ENCODE measurements at places on chromosomes 1 and 21. TPM values are rescaled to one million over a fixed set of nuclear protein-coding genes. Genes with fewer than 3 reads are reported as not detected.

- no peak for DNase-seq
Measured at GRCh38 chr21:32136546-32136945, 142.3 kb downstream of the MIS18A start.

- DNase-seq, result no peak
Measured at GRCh38 chr1:243926803-243927245, 76.8 kb upstream of the AKT3 start.

- no peak for DNase-seq
Measured at GRCh38 chr1:166490437-166490991, 323.7 kb upstream of the FAM78B start.

GRCh38 chr1:184867866-184868689, 106.2 kb downstream of the NIBAN1 start:
- no peak for DNase-seq

Gene TRIM62
- total RNA-seq, result 8.8 TPM

DNA sequence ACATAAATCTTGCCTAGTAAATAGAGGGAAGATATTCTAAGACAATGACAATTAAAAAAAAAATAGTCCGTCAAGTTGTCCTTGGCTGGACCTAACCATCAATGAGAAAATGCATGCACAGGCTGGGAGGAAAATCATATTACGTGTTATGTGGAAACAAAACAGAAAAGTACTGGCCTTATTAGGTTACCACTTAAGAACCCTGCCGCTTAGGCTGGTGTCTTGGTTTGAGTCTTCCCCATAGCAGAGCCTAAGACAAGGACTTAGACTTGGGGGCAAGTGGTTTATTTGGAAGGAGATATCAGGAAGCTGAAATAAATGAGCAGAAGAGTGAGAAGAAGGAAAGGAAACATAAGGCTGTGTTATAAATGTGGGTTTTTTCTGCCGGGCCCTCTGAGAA, 186.4 kb downstream of the MRPL39 start:
- DNase-seq, result no peak

Gene CHRM3
- total RNA-seq, result 1.2 TPM

DNA sequence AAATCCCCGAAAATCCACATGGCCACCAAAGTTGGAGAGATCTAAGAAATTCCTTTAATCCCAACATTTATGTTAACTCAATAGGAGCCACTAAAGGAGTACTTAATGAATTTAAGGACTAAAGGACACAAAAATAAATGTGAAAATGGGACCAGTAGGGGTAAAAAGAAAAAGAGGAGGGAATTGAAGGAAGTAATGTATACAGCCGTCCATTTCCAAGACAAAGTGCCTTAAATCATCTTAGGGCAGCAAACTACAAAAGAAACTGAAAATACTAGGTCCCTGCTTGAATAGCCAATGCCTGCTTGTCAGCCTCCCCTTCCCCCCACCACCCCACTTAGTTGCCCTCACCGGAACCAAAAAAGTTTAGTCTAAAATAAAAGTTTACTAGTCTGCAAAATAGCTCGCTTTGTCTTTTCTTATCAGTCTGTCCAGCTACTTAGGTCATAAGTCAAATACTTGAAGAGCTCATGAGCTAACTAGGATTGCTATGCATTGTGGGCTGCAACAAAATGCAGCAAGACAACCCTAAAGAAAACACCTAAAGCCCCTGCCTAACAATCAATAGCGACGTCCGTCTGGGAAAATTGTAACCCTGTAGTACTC, 66.3 kb upstream of the TLR5 start:
- DNase-seq, result no peak

Gene TRPM2
- 2.2 TPM for total RNA-seq

GRCh38 chr1:212727386-212728181, 27.9 kb upstream of the BATF3 start:
- no peak for DNase-seq

DNA sequence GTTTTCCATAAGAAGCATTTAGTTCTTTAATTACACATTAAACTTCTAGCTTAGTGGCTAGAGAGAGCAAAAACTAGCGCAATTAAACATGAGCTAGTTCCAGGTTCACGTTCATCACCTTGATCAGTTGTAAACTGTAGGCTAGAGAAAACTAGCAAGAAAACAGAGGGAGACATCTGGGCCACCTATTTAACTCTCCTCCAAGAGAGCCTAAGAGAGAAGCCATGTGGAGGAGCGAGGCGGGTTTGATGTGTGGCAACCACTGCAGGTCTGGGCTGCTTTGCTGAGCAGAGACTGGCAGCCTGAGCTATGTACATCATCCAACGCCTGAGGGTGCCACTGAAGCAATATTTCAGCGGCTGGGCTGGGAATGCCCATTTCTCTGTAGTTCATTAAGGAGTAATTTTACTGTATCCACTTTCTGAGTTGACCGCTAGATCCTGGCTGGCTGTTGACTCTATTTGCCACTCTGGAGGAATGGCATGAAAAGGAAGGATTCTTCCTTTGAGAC, 252.9 kb downstream of the DYRK1A start:
- no peak for DNase-seq

Gene AMPD1
- total RNA-seq, result not detected

- no peak for DNase-seq
Measured at GRCh38 chr1:28449904-28450303, 55.9 kb upstream of the RCC1 start.

GRCh38 chr1:94401206-94401605, 17.0 kb upstream of the ABCD3 start:
- DNase-seq, result no peak

DNA sequence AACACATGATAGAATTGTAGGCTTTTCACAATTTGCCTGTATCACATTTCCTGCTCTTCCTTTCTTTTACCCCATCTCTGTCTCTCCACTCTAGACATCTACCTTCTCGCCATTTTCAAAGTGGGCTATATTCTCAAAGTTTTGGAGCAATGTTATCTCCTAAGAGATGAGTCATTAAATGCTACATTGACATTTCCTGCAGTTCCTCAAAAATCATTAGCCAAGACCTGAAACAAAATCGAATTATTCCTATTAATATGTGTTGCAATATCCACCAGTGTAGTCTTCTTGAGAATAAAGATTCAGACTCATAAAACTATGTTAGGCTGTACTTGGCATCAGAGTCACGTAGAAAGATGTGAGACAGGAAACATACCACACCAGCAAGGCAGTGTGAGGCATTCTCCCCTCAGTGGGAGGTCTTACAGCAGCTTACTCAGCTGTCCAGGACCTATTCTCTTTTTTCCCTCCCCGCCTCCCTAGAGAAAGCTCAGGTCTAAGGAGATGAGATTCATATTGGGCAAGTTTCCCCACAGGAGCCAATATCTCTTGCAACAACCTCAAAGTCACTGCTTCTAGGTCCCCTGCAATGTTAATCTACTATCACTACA, 38.8 kb downstream of the FRRS1 start:
- no peak for DNase-seq

DNA sequence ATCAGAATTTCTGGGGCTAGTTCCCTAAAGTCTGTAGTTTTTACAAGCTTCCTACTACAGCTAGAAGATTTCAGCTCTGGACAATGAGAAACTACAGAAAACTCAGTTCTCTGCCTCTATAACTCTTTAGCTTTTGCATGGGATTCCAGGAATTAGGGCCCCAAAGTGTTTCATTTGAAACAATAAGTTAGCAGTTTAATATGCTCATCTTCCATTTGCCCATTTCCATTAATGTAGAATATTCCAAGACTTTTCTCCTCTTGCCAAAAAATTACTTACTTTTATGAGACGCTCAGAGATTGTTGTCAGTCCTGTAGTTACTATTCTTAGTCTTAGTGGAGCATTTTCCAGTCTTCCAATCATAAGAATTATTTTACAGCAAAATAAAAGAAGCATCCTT, 719.9 kb downstream of the ADGRL2 start:
- no peak for DNase-seq

DNA sequence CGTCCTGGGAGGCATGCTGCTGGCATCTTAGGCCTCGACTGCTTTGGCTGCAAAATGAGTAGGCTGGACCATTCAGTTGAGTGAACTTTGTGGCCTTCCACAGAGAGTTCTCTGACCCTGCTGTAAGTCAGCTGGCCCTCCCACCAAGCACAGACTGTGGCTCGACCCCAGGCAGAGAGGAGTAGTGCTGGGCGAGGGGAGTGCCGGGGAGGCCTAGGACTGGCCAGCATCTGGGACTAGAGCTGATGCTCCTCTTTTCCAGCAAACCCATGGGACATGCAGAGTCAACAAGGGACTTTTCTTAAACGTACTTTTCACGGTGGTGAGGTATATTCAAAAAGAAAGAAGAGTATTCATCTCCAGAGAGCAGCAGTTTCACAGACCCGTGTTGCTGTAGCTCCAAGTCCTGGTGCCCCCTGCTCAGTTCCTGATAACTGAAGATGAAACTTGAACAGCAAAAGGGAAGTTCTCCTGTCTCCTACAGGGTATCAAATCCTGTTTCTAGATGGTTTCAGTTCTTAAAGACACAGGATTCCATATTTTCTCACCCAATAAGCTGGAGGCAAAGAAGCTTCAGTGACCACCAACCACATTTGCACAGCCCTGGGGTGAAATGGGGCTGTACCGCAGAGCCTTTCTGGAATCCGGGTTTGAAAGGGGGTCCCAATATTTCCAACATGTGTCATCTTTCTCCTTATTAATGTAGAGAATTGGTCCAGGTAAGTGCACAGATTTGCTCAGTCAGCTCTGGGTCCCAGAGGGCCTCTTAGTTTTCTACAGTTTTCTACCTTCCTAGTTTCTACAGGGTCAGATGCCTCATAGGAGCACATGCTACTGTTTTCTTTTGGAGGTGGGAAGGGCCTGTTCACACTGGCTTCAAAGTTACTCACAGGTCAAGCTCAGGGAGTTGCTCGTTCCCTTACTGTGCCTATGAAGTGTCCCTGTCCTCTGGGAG, 20.9 kb downstream of the BATF3 start:
- no peak for DNase-seq

Gene RXRG
- total RNA-seq, result not detected

DNA sequence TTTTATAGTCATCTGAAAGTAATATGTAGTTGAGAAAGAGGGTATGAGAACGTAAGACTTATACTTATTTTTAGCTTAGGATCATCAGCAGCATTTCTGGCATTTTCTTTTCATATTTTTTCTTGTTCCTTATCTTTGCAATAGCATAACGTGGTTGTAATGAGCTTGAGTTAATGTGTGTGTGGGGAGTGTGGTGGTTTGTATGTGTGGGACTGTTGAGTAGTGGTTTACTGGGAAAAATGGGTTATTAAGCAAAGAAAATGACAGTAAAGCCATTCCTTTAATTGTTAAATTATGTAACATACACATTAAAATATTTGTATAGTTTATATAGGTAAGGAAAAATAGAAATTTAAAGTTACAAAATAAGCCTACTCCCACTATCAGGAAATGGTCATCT, 15.2 kb downstream of the PIP5K1A start:
- no peak for DNase-seq

DNA sequence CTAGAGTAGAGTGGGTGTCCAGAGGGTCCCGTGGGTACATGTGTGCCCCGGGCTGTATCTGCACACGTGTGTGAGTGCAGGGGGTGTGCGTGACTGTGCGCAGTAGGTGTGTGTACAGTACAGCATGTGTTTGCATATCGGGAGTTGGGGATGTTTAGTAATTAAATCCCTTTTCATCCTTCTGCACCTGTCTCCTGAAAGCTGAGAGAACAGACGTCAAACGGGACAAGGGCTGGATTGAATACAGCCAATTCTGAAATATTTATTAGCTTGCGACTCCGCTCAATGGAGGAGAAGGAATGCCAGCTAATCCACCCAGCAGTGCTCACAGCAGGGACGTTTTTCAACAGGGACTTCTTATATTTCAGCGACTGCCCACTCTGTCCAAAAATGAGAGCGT, 44.7 kb upstream of the CASZ1 start:
- DNase-seq, result no peak

DNA sequence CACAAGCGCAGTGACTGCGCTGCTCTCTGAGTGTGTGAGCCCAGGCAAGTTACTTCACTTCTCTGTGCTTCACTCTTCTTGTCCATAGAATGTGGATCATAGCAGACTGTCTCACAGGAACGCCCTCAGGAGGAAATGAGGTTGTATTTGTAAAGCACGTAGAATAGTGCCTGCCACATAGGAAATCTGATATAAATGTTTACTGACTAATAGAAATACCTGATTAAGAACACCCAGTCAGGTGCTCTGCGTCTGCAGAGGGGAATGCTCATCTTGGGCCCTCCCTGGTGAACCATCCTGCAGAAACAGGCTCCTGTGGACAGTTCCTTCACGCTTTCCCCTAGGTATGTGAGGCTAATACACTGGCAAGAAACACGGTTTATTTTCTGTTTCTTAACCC, 100.3 kb downstream of the BEND5 start:
- DNase-seq, result no peak

Gene GOLT1A
- total RNA-seq, result not detected

Gene TMEM54
- total RNA-seq, result 36.1 TPM

Gene FCGR2B
- 10.3 TPM for total RNA-seq

GRCh38 chr1:182235952-182236650, 155.5 kb downstream of the GLUL start:
- no peak for DNase-seq

Gene OR2W3
- 3.9 TPM for total RNA-seq

Gene RBM11
- 2.5 TPM for total RNA-seq

GRCh38 chr21:45857761-45858160, 123.8 kb upstream of the COL6A1 start:
- no peak for DNase-seq

DNA sequence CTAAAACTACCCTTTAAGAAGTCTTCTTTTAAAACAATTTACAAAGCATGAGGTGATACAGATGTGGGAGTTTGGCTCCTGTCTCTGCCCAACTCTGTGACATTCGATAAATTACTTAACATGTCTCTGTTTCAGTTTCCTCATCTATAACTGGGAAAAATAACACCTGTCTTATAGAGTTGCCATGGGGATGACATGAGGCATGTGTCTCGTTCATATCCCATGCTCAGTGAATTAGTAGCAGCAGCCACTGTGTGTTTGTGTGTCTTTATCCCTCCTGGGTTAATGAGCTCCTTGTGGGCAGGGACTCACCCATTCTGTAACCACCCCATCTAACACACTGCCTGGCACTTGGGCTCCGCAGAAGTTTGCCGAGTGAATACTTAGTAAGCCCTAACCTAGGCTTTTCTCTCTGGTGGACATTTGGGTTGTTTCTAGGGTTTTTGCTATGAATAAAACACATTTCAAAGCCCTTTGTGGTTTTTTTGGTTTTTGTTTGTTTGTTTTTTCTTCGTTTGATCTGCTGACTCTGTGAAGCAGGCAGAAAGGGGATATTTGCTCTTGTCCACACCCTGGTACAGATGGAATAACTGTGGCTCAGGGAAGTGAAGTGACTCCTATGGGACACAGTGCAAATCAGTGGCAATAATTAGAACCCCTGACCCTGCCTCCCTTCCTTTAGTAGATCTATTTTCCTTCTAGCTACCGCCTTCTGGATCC, 797 bp upstream of the KCNJ9 start:
- DNase-seq, result no peak

DNA sequence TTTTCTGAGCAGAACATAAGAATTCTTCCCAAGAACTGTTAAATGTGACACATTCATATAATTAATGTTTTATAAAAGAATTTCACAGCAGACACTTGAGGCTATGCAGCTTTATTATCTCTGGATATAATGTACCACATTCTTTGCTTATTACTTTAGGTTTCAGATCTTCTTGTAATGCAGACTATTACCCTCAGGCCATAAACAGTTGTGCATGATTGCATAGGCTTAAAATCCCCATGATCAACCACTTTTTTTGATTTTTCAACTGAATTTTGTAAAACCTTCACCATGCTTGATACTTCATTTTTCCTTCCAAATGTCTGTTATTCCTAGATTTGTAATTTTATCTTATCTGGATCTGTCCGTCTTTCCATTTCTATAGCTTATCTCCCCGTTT, 1355.7 kb downstream of the BRINP3 start:
- DNase-seq, result no peak

GRCh38 chr1:11338284-11338924, 65.4 kb downstream of the UBIAD1 start:
- DNase-seq, result no peak

All from vagina (tissue), 2 donors.